ENCODE measurements at places on chromosomes 11 and 22.

GRCh38 chr11:74734559-74734925 lies 3.3 kb upstream of the CHRDL2 start:
- DNase-seq, result no peak

DNA sequence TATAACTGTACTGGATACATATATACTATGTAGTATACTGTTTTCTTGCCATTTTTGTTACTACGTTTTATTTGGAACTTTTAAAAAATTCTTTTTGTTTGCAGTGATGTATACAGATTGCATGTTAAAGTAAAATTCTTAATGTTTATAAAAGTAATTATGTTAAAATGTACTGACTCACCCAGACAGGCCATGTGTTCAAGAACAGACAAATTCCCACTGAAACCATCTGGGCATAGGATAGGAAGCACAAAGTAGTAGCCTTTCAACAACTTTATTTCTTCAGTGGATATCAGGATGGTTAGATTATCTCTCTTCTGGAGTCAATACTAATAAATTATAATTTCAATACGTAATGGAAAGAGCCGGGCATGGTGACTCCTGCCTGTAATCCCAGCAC lies 19.8 kb downstream of the PRMT3 start:
- DNase-seq, result no peak

GRCh38 chr11:72116019-72116755 lies 3.7 kb upstream of the ANAPC15 start:
- no peak for DNase-seq

GRCh38 chr11:78270971-78271370 lies 82.3 kb downstream of the USP35 start:
- no peak for DNase-seq

- no peak for DNase-seq
These were observed 14.5 kb downstream of the RPL27A start for GRCh38 chr11:8697054-8697453.

- no peak for DNase-seq
These were observed 282.5 kb downstream of the ETS1 start for GRCh38 chr11:128304666-128305485.

DNA sequence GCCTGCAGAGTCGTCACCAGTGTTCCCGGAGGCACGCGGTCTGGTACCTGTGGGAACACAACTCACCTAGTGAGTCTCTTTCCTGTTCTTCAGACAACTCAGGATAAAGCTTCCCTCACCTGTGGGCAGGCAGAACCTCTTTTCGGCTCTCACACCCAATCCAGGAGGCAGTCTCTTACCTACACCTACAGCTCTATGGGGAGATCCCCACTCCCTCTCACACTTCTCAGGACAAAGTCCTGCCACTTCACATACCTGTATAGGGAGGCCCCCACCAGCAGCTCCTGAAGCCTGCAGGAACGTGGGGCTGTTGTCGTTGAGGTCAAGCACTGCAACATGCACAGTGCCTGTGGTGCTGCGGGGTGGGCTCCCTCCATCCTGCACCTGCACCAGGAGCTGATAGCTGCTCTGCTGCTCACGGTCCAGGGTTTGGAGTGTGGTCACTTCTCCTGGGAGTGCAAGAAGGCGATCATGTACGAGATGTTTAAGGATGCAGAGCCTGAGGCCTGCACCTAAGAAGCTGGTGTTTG lies 12.2 kb upstream of the TPP1 start:
- DNase-seq, result no peak

DNA sequence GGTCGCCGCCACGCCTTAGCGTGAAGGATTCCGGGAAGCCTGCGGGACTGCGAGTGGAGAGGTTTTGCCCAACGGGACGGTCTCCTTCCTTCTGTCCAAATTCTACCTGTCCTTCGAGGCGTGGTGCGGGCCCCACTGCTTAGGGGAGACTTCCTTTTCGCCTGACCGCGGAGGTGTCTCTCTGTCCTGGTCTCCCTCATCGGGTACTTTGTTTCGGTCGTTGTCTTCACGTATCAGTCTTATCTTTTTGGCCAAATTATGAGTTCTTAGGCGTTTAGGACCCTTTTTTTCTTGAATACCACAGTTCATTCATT lies 388 bp downstream of the HINFP start:
- no peak for DNase-seq

DNA sequence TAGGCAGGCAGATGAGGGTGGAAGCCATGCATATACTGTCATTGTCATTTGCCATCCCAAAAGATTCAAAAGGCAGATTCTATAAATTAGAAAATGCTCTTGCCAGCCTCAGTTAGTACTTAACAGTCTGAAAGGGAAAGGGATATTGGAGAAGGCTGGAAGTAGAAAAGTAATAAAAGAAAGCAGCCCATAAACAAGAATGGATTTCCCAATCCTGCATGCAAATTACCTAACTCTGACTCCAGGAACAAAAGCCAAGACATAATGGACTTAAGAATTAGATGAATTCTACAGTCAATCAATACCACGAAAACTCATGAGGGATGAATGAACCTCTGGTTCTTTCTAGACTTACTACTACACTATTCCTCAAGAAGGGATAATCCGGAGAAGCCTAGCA lies 5.9 kb downstream of the PAK1 start:
- no peak for DNase-seq

DNA sequence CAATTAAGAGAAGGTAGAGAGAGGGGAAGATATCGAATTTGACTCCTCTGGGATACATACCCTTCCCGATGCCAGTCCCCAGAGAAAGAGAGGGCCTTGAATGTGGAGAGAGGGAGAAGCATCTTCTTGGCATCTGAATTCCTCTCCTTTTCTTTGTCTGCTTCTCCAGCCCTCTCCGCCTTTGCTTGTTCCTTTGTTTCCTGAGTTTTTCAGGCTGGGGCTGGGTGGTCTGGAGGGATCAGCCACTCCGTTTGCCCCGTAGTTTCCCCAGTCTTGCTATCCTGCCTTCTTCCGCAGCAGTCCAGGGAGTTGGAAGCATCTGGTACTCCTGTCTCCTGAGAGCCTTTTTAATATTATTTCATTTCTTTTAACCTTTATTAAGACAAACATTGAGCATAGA lies 107.1 kb upstream of the CADM1 start:
- no peak for DNase-seq

- no peak for DNase-seq
These were observed 21.4 kb downstream of the TMPRSS6 start for GRCh38 chr22:37088108-37088605.

GRCh38 chr11:114155116-114155515 lies 95.6 kb downstream of the ZBTB16 start:
- DNase-seq, result no peak

- no peak for DNase-seq
These were observed 16.6 kb downstream of the CAPRIN1 start for GRCh38 chr11:34068111-34068510.

DNA sequence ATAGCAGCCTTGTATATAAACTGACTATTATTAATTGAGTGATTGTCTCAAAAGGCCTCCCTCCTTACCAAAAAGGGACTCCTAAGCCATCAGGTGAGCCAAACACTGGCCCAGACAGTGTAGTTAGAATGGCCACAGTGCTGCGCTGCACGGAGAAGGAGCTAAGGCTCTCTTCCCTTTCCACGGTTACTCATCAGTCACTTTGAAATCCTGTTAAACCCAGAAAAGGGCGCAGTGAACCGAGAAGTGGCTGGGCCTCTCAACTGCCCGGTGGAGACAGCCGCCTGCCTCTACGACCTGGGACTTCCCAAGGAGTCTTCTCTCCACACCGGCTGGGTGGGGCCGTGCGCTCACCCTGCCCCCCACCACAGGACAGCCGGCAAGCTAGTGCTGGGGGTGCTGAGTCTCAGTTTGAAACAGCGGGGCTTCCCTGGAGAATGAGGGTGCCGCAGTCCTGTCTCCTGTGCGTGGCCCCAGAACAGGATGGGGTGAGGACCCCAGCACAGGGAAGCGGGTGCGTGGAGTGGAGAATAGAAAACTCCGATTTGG lies 1.3 kb downstream of the MYH9 start:
- DNase-seq, result no peak

DNA sequence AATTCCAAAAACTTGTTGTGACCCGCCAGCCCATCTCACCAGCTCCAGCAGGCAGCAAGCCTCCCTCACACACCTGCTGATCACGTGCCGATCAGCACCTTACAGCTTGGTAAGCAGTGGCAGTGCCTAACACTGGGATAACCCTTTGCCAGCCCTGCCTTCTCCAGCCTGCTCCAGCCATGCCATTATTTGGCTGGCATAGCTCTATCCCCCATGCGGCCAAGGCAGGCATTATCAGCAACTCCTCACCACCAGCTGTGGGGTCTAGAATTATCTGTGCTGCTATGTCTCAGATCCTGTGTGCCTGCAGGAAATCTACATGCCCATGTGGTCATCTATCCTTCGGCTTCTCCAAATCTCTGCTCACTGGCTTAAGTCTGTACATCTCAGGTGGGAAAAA lies 215.0 kb downstream of the ST3GAL4 start:
- peak; percentile 97 for DNase-seq

GRCh38 chr22:45129703-45130524 lies 33.8 kb upstream of the NUP50 start:
- DNase-seq, result no peak

DNA sequence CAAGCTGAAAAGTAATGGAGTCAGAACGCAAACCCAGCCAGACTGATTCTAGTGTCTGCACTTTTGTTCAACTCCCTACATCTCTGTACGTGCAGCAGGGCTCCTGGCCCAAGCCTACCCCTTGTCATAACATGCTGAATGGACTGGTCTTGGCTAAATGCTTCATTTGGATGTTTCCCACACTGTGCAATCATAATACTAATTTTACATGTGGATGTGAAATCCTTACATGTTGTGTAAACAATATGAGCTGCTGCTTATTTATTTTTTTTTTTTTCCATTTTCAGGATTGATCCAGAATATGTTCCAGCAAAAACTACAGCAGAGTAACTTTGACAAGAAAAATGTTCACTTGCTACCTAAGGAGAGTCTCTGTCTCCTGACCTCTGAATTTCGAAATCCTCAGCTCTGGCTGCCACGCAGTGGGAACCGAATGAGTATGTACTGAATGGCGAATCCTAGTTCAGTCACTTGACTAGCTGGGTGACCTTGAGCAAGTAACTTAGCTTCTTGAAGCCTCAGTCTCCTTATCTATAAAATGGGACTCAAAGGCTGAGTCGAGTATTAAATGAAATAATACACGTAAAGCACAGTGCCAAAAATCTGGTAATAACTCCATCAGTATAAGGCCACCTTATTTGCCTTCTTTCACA lies 133.4 kb downstream of the EHF start:
- no peak for DNase-seq

DNA sequence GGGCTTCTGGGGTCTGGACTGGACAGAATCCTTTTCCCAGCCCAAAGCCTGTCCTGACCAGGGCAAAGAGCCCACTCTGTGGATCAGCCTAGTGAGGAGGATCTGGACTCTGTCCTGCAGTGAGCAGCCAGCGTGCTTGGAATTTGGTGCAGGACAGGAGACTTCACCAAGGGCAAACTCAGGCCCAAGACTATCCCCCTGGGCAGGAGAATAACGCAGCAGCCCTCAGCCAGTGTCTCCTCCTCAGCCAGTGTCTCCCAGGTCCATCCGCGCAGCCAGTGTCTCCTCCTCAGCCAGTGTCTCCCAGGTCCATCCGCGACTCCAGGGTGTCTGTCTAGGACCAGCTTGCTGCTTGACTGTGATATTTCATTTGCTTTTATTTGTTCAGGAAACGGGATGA lies 1334.0 kb downstream of the TBC1D22A start:
- no peak for DNase-seq

- no peak for DNase-seq
These were observed 367.9 kb downstream of the MN1 start for GRCh38 chr22:27433585-27434190.

- DNase-seq, result no peak
These were observed 26.2 kb downstream of the SBF2 start for GRCh38 chr11:10267821-10268220.

GRCh38 chr11:72239313-72239848 lies 4.6 kb downstream of the PHOX2A start:
- DNase-seq, result peak; percentile 17

DNA sequence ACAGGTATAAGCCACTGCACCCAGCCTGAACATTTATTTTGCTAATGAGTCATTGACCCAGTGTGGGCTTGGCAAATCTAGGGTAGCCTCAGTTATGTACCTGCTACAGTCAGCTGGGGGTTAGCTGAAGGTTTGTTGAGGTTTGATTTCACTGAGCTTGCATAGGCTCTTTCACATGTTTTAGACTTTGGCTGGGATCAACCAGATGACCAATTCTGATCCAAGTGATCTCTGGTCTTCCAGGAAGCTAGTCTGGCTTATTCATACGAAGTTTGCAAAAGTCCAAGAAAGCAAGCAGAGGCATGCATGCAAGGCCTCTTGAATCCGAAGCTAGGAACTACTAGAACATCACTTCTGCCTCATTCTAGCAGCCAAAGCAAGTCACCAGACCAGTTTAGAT lies 21.0 kb downstream of the SERPING1 start:
- DNase-seq, result no peak

GRCh38 chr22:49044091-49044490 lies 783.6 kb downstream of the BRD1 start:
- DNase-seq, result no peak
